GM12878 (cell line): ENCODE measurements at places on chromosomes 2 and 18.

- no peak for DNase-seq
Measured at GRCh38 chr18:35463827-35464226, 33.9 kb downstream of the INO80C start.

- no peak for DNase-seq
Measured at GRCh38 chr2:59939236-59939635, 614.2 kb downstream of the BCL11A start.

DNA sequence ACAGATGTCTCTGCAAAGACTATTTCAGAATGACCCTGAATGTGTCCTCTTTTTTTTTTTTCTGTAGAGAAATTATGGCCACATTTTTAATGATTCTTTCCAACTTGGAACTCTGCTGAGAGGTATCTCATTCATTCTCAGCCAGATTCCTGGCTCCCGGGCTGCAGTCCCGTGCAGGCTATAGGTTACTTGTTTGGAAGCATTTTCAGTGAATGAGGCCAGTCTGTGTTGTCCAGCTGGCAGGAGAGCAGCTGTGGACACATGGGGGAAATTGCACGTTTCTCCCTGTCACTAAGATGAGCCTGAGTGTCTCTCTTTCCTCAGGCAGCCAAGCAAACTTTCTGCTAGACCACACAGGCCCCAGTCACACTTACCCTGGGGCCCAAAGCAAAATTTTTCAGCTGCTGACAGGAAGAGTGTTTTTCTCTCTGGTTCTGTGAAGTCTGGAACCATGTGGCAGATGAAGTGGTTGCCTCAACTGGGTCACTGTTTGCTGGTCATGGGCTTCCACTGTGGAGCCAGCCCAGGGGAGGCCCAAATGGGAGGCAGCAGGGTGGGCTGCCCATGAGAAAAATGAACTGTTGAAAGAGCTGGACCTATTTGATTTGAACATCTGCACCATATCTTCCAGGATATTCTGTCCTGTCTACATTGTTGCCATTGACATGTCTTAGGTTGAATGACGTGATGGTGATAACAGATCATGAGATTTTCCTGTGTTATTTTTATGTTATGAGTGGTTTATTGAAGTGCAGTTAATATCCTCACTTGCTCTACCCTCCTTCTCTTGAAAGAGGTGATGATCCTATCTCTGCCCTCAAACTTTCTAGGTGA, 431.2 kb downstream of the LPIN1 start:
- DNase-seq: no peak

DNA sequence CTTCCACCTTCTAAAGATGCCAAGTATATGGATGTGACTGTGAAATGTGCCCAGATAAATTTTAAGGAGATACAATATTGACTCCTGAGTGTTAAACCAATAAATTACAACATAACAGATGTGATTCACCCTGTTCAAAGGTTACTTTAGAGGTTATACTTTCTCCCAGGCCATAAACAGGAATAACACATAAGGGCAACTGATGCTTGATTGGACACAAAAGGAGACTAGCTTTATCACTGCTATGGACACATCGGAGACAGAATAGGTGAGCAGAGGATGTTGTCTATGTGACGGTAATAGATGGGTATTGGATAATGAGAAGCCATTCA, 31.9 kb upstream of the SLC25A52 start:
- DNase-seq: no peak

GRCh38 chr18:49985236-49985635, 171.9 kb upstream of the ACAA2 start:
- no peak for DNase-seq

DNA sequence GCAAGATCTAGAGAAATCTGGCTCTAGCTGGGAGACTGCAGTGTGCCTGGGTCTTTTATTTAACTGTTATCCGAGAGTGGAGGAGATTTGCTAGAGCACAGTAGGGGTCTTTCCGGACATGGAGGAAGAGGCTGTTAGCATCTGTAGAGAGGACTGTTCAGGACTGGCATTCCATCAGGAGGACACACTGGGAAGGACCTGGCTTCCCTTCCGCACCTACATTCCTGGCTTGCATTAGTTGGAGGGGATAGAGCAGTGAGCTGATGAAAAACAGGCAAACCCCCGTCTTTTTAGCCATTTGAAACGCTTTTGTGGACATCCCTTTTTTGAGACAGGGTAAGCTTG, 874 bp upstream of the PIEZO2 start:
- DNase-seq: no peak

- no peak for DNase-seq
Measured at GRCh38 chr2:236818281-236819045, 248.8 kb downstream of the ACKR3 start.

DNA sequence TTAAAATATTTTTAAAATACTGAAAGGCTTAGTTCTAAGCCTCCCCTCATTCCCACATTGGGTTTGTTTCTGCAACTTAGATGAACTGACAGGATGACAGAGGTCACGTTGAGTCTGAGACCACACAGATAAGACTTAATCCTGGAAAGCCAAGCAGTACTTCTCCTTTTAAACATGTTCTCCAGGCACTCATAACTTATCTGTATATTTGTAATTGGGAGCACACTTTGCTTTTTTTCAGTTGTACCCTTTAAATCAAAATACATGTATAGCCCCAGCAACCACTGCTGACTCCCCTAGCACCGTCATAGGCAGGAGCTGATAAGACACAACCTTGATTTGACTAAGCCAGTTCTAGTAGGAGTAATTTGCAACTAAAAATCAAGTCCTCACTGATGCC, 394.8 kb downstream of the PID1 start:
- no peak for DNase-seq

- no peak for DNase-seq
Measured at GRCh38 chr18:2655954-2656236, 369 bp downstream of the SMCHD1 start.

DNA sequence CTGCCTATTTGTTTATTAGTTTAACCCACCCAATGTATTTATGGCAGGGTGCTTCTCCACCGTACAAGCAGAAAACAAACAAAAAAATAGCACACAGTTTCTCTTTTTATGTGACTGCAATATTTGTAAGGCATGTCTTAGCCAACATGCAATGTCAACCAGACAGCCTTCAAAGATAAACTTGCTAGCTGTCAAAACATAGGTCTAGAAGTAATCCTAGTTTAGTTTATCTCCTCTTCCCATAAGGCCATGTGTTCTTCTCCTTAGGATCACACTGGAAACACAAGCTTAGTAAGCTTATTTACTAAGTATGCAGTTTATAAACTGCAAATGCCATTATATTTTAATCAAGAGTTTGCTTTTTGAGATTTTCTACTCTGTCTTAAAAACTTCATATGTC, 75.6 kb downstream of the LDAH start:
- no peak for DNase-seq

GRCh38 chr2:86768189-86768949, 22.3 kb downstream of the CD8A start:
- DNase-seq: no peak

DNA sequence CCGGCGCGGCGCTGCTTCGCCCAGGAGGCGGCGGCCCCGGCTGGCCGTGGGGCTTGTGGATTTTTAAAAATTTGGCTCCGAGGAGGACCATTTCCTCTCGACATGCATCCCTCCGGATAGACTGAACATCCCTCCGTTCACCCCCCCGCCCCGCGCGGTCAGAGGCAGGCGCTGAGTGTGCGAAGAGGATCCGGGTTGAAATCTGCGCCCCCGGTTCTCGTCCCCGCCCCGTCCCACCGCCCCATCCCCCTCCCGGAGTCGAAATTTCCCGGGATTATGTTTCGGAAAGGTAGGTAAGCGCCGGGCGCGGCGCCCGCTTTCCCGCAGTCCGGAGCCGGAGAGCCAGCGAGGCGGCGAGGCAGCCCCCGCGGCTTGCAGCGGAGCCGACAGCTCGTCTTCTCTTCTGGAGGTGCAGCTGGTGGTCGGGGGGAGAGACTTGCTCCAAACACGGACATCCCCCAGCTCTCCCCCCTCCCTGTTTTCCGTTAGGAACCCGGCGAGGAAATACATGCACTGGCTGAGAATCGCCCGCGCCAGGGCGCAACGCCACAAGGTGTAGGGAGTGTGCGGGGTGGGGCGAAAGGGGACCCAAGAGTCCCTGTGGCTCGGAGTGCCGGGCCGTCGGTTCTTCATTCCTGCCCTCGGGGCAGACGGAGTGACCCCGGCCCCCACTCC, at the start of gene PRKCE:
Gene PRKCE (plus strand): TSS at position 261 of the 675 bp plus-strand sequence.
- DNase-seq: no peak

- DNase-seq: no peak
Measured at GRCh38 chr2:181677912-181678586, 2.3 kb downstream of the NEUROD1 start.
